ENCODE measurements at places on chromosomes 2 and 18. TPM values are rescaled to one million over a fixed set of nuclear protein-coding genes. Genes with fewer than 3 reads are reported as not detected.
A peak's percentile ranks its signal among the peaks of the same experiment; 100 is the strongest.

- no peak for DNase-seq
Observed at GRCh38 chr2:200264631-200265030, 41.9 kb upstream of the SPATS2L start.

DNA sequence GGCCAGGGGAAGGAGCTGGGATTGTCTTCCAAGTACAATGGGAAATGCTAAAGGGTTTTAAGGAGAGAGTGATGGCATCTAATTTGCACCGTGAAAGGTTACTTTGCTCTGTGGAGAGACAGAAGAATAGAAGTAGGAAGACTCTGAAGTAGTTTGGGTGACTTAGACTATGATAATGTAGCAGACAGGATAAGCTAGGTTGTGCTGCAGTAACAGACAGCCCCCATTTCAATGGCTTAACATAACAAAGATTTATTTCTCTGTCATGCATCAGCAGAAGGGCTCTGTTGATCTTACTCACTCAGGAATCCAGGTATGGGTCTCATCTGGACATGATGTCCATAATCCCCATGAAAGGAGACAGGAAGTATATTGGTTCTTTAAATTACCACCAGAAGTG, 26.4 kb downstream of the GNLY start:
- no peak for DNase-seq

GRCh38 chr2:165055082-165055851, 99.9 kb upstream of the SLC38A11 start:
- DNase-seq, result no peak

DNA sequence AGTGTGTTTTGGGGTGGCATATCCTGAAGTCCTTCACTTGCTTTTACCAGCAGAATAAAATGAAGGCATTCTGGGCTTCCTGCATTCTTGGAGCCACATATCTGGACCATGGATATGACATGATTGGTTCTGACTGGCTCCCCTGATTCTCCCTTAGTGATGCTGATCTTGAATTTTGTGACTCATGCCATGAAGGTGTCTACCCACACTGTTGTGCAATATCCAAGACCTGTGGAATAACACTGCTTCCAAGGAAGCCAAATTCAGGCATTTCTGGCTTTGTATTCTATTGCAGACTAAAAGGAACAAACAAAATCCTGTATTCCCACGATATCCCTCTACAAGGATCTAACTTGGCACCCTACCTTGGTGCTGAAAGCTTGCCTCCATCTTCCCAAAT, 125.8 kb downstream of the LYPD6B start:
- DNase-seq, result no peak

GRCh38 chr2:118817469-118817868, 30.0 kb downstream of the EN1 start:
- no peak for DNase-seq

- DNase-seq, result no peak
Observed at GRCh38 chr18:3979024-3979423, 476.1 kb downstream of the DLGAP1 start.

- DNase-seq, result no peak
Observed at GRCh38 chr2:118225666-118226065, 137.4 kb downstream of the INSIG2 start.

DNA sequence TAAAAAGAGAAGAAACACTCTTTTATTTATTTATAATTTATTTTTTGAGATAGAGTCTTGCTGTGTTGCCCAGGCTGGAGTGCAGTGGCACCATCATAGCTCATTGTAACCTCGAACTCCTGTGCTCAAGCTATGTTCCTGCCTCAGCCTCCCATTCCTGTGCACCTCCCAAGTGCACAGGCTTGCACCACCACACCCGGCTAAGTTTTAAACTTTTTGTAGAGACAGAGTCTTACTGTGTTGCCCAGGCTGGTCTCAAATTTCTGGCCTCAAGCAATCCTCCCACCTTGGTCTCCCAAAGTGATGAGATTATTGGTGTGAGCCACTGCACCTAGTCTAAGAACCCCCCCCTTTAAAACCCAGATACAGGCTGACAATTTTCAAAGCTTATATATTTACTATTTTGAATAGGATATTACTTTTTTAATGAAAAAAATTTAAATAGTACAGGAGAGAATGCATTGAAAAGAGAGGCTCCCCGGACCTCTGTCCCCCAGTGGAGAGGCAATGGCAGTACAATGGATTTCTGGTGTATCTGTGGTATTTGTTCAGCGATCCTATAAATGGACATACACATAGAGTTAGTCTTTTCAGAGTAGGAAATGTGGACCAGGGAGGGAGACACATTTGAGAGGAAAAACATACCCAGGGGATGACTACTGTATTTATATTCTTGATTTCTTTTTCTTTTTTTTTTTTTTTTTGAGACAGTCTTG, 48.1 kb upstream of the CNOT11 start:
- DNase-seq, result no peak

DNA sequence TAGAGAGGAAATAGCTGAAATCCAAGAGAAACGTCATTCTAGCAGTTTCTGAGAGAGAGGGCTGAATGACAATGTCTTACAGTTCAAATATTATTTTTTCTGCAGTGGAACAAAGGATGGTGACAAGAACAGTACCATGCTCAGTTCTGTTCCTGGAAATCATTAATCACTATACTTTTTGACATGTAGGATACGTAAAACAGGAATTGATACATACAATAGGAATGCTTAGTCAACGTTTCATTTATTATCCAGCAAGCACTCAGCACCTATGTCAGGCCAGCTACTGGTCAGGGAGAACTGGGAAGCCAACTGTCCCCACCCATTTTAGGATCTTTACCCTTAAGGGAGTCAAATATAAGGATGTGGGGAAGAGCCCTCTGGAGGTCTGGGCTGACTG, 114.7 kb downstream of the DHRS9 start:
- peak; percentile 60 for DNase-seq

GRCh38 chr2:20580690-20581437, 70.0 kb downstream of the HS1BP3 start:
- DNase-seq, result no peak

The TMEM37 gene
- 2.3 TPM for total RNA-seq

DNA sequence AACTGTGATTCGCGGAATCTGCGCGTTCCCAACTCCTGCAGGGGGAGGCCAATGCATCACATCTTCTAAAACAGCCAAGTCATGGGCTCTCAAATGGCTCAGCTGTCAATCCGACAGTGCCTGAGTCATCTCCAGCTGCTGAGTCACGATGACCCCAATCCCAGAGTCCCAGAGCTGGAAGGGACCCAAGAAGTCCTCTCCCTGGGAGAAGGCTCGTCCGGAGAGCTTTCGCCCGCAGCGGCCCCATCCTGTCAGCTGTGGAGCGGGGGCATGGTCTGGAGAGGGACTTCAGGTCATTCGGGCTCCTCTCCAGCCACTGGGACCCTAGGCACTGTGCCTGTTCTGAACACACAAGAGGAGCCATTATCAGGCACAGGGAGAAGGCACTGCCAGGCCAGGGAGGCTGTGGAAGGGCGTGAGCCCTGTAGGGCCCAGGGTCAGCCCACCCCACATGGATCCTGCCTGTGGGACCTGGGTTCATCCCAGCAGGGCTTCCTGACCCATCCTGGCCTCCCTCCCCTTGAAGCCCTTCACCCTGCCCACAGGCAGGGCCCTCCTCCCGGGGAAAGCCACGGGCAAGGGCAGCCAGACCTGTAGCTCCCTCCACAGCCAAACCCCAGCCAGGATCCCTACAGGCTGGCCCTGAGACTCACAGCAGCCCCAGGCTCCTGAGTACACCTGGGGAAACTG, 47.6 kb upstream of the GPC1 start:
- peak; percentile 29 for DNase-seq

- no peak for DNase-seq
Observed at GRCh38 chr2:107633580-107634147, 193.0 kb upstream of the RGPD4 start.

- DNase-seq, result no peak
Observed at GRCh38 chr2:237673130-237674001, 46.0 kb downstream of the LRRFIP1 start.

The TGFA gene
- total RNA-seq, result 0.26 TPM

GRCh38 chr18:77524909-77525308, 275.3 kb downstream of the GALR1 start:
- no peak for DNase-seq

DNA sequence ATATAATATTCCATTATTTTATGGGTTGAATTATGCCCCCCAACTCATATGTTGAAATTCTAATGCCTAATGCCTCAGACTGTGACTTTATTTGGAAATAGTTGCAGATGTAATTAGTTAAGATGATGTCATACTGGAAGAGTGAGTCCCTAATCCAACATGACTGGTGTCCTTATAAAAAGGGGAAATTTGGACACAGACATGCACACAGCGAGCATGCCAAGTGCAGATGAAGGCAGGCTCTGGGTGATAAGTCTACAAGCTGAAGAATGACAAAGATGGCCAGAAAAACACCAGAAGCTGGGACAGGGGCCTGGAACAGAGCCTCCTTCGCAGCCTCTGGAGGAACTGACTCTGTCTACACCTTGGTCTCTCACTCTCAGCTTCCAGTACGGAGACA, 10.0 kb upstream of the ASAP2 start:
- DNase-seq, result no peak

DNA sequence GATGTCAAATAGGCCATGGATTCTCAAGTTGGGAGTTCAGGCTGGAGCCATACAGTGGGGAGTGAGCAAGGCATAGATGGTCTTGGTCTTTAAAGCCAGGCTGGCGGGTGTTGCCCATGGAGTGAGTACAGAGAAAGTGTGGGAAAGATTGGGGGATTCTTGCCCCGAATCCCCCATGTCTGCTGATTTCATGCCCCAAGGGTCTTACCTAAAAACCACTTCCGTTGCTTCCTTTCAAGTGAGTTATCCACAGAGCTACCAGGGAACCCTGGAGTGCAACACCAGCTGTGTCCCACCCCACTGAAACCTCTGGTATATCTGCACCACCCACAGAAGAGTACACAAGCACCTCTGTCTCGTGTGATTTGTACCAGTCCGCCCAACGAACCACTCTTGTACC, 31.4 kb downstream of the FHOD3 start:
- DNase-seq, result no peak

- DNase-seq, result peak; percentile 46
Observed at GRCh38 chr2:25228848-25229278, 60.5 kb upstream of the POMC start.

DNA sequence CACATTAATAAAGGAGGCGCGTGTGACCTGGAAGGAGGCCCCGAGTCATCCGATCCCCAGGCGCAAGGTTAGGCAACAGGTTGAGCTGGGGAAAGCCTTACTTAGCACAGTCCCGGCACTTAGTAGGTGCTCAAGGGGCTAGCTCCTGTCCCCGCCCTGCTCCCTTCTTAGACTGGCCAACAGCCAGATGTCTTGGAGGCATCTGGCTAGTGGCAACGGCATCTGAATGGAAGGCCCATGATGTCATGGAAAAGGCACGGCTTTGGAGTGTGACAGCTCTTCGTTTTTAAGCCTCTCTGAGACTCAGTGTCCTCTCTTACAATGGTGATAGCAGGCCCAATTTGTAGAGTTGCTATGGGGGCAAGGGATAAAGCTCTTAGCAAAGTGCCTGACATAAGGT, 258.3 kb downstream of the CYRIA start:
- DNase-seq, result no peak

DNA sequence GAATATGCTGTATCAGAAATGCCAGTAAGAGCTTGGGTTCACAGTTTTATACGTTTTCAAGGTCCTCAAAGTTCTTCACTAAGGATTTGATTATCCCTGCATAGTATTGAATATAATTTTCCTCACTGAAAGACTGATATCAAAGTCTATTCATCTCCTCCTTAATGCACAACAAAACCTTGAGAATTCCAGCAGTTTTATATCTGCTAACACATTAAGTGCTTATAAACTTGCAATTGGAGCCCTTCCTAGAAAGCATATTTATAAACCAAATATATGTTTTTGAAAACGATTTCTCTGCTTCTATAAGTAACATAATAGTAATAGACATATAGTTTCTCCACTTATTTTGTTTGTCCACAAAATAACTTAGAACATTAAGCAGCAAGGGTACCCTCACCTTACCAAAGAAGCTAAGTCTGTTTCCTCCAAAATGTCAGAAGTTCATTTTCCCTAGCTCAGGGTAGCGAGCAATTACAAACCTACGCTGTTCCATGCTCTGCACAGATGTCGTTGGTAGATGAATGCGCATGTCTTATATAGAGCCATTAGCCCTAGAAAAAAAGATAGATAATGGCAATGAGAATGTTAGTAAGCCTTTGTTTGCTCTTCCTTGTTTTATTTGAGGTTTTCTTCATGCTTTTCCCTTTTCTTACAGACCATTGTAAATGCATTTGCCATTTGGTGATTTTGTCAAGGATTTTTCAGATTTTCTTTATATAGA, 213.2 kb downstream of the RBM43 start:
- DNase-seq, result no peak

The L3MBTL4 gene
- 0.04 TPM for total RNA-seq

DNA sequence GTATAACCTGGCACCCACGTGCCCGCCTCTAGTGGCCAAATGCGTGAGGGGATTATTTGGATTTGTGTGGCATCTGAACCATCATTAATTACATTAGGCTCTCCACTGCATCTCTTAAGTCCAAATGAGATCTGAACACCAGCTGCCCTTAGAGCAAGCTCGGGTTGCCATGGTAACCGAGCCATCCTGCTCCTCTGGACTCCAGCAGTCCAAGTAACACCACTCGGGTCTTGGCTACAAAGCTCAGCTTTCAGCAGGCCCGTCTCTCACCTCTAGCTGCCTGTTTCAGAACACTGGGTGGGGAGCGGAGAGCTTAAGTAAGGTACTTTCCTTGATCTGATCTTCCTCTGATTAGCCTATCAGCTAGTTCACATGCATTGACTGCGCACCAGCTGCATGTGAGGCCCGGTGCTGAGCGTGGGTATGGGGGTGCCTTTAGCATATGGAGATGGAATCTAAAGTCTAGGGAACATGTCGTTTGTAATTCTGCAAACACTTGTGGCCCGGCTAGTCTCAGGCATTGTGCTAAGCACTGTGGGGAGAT, 14.1 kb upstream of the CYS1 start:
- no peak for DNase-seq

DNA sequence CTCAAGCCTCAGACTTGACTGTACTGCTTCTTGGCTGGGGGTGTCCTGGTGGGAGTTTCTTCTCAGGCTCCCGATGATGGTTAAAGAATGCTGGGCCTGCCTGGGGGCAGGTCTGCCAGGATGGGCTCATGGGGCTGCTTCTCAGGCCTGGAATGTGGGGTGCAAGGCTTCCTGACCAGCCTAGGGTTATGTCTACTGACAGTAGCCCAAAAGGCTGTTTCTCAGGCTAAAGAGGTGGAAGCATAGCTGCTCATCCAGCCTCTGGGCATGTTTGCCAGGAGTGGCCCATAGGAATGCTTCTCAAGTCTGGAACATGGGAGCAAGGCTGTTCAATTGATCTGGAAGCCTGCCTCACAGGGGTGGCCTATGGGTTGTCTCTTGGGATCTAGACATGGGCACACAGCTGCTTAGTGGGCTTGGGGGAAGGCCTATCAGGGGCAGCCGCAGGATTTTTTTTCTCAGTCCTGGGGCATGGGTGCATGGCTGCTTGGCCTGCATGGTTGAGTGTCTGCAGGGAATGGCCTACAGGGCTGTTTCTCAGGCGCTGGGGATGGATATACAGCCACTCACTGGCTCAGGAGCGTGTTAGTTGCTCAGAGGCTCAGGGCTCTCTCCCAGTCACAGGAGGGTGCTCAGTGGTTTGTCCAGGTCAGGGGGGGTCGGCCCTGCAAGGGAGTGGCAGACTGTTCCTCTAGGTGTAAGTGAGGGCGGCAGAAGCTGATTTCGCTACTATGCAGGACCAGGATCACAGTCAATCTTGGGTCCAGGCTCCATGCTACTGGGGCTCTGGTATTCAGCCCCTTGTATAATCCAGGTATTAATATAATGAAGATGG, 617.3 kb upstream of the REG3G start:
- DNase-seq, result no peak

GRCh38 chr2:21643180-21643579, 519.4 kb downstream of the TDRD15 start:
- DNase-seq, result no peak

The GPR39 gene
- not detected for total RNA-seq

Measured in pulmonary artery endothelial cell (primary cell).